Stimulated activated CD8-positive, alpha-beta memory T cell treated with anti-CD3 and anti-CD28 coated beads, Interleukin-4, amount 100 ng/mL, for 4 hours (primary cell): ENCODE measurements at places on chromosomes 16 and 17.

GRCh38 chr17:28173801-28174200 lies 131.3 kb downstream of the NLK start:
- DNase-seq, result no peak

GRCh38 chr16:31099860-31100638 lies 5.5 kb upstream of the VKORC1 start:
- no peak for DNase-seq

DNA sequence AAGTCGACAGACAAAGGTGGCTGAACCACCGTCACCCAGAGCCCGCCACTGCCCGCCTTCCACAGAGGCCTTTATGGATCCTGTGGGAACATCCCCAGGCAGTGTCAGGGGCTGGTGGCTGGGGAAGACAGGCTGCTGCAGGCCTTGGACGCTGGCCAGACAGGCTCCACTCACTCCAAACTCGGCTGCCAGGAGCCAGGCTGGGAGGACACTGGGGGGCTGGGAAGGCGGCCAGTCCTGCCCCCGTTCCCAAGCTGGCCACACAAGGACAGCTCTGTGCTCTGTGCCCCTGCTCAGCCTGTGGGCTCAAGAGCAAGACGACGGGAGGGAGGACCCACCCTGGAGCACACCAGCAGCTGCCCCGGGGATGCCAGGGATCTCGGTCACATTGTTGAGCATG lies 7.6 kb upstream of the LCAT start:
- DNase-seq, result no peak

- no peak for DNase-seq
Observed at GRCh38 chr16:86221085-86221484, 289.2 kb upstream of the FOXF1 start.

DNA sequence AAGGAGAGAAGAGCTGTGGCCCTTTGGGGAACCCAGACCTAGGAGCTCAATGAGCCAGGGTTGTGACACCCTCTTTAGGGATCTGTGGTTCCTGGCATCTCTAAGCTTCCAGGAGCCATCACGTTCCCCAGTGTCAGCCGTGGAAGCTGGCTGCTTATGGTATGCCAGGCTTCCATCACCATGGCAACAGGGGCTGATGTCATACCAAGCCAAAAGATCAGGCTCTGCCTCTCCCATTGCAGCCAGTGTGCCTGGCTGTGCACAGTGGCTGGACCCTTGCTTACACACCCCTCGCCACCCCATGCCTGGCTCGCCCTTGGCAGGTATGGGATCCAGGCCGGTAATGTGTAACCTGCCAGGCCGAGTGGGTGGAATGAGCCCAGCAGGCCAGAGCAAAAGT lies 91.1 kb downstream of the SSH2 start:
- no peak for DNase-seq

- no peak for DNase-seq
Observed at GRCh38 chr17:59026176-59026939, 80.3 kb downstream of the TRIM37 start.

DNA sequence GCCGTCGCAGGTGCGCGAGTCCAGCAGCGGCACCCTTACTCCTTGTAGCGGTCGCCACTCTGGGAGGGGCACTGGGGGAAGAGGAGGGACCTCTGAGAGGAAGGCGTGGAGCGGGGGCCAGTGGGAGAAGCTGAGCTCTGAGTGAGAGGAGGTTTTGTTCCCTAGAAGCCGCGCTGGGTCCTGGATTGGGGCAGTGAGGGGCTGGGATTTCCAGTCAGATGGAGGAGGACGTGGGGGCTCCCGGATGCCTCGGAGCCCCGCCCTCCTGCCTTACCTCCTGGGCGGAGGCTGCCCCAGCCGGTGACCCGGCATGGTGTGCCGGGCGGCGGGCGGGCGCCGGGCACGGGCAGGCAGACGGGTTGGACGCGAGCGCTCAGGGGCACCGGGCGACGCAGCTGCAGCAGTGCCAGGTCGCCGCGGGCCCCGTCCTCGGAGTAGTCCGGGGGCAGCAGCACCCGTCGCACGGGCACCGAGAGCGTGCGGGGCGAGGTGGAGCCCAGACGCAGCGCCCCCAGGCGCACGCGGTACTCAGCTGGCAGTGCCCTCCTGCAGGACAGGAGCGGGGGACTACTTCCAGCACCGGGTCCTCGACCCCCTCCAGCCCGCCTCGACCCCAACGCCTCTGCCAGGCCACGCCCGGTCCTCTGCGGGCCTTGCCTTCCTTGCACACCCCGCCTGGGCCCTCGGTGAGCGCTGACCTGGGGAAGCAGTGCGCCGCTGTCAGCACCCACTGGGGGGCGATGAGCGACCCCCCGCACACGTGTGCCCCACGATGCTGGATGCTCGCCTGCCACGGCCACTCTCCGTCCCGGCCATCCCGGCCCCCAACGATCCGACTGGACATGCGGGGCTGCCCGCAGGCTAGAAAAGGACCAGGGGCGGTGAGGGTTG lies 2.0 kb downstream of the PRSS33 start:
- no peak for DNase-seq

DNA sequence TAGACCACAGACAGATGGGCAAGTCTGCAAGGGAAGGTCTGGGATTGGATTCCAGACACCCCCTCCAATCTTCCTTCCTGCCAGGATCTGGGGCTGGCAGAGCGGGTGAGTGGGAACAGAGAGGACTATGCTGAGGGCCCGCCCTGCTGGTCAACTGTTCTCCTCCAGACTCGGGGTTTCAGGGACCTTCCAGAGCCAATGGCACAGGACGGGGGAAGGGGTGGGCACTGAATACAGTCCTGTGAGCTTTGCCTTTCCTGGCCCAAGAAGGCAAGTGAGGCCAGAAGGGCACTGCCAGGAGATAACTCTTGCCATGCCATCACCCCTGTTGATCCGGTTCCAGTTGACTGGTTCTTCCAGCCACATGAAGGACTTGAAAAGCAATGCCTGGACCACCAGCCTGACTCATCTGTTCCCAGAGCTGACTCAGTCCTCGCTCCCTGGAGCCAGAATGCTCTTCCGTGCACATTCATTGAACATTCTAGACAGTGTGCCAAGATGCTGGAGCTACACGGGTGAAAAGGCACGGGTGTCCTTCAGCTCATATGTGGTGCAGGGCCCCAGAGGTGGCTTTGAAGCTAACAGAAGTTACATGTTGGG lies 533 bp upstream of the MEFV start:
- DNase-seq, result no peak

- DNase-seq, result no peak
Observed at GRCh38 chr16:67191411-67191994, 452 bp upstream of the E2F4 start.

DNA sequence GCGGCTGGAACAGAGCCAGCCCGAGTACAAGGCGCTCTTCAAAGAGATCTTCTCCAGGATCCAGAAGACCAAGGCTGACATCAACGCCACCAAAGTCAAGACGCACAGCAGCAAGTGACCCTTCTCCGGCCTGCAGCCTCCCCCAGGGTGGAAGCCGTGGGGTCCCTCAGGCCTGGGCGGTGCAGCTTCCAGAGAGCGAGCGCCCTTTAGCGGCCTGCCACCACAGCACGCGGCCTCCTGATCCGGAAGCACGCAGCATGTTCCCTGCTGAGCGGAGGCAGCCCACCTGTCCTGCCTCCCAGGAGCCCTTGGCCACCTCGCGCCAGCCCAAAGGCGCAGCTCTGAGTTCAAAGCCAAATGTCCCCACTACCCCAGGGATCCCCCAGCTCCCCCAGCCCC lies 8.5 kb upstream of the MRPL58 start:
- DNase-seq, result no peak

DNA sequence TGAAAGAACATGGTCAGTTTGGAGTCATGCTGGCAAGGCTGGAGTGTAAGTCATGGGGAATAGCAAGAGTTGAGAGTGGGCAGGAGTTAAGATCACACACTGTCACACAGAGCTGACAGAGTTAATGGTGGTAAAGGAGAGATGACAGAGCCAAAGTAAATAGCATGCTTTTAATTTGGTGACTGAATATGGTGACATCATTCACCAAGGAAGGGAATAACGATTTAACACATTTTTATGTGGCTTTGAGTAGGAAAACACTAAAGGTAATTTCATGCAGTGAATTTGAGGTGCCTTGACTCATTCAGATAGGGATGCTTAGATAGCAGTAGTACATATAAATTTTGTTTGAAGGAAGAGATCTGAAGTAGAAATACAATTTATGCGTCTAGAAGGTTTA lies 42.1 kb downstream of the SYNRG start:
- DNase-seq, result no peak

- no peak for DNase-seq
Observed at GRCh38 chr17:28792877-28793661, 49.3 kb downstream of the TRAF4 start.

DNA sequence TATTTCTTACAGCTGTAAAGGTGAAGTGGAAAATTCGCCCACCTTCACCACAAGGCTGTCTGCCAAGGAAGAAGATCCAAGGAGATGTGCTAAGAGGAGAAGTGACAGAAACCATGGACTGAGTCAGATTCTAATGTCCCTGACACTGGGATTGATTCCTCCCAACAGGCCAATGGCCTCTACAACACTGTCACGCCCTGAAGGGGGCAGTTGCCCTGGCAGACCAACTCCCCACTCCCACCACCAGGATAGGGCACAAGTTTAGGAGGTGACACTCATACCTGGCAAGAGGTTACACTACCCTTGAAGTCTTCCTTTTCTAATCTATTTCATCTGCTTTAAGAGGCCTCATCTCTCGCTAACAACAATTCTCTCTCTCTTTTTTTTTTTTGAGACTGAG lies 16.1 kb downstream of the PIP4K2B start:
- DNase-seq, result no peak

GRCh38 chr16:703406-703805 lies 2.2 kb downstream of the FBXL16 start:
- no peak for DNase-seq

GRCh38 chr16:85716680-85717038 lies 27.9 kb upstream of the GINS2 start:
- DNase-seq, result no peak

- DNase-seq, result no peak
Observed at GRCh38 chr17:52201767-52202519, 43.4 kb upstream of the CA10 start.

- no peak for DNase-seq
Observed at GRCh38 chr17:34850023-34850422, 111.2 kb downstream of the CCT6B start.

- no peak for DNase-seq
Observed at GRCh38 chr16:86558355-86559193, 3.5 kb upstream of the MTHFSD start.

- no peak for DNase-seq
Observed at GRCh38 chr17:39996800-39997199, 16.2 kb downstream of the PSMD3 start.

DNA sequence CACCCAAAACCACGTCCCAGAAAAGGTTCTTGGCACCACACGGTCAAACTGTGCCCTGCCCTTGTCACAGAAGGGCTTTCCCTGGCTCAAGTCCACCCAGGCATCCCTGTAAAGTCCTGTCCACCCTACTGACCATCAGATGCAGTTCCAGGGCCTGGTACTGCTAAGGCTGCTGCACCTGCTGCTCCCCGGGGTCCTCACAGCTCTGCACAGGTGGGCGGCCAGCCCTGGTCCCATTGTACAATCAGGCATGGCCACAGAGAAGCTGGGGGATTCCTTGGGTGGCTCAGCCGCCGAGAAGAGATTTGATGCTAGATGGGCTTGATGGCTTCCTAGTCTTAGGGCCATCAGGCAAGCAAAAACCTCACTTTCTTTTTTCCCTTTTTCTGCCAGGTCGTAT lies 15.3 kb downstream of the ABCA3 start:
- no peak for DNase-seq

DNA sequence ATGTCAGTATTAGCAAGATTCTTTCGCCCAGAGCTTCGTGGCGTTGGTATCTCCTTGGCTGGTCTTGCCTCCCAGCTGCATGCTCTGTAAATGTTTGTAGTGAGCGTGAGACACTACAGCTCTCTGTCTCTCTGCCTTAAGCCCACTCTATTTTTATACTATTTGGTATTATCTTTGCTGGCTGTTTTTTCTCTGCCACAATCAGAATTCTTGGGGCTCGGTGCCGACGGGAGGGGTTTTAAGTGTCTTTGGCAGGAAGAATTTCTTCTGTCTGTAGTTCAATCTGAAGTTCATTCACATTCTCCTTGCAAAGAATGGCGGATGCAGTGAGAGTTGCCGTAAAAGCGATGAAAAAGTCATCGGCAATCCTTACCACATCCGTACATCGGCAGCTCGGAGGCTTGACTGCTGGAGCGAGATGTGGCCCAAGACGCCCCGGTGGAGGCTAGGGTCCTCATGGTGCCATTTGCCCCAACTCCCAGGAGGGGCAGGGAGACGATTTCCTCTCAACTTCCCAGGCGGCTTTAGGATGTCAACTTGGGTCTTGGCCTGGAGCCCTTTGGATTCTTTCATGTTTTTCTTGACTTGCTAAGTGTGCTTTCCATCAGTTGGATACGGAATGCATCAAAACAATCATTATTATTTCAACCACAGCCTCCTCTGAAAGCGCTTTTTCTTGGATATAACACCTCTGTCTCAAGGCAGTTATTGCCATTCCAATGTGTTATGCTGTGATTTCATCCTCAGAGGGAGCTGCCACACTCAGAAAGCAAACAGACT lies 132.3 kb upstream of the SDK2 start:
- DNase-seq, result no peak

- DNase-seq, result no peak
Observed at GRCh38 chr16:87076950-87077749, 240.0 kb downstream of the C16orf95 start.

DNA sequence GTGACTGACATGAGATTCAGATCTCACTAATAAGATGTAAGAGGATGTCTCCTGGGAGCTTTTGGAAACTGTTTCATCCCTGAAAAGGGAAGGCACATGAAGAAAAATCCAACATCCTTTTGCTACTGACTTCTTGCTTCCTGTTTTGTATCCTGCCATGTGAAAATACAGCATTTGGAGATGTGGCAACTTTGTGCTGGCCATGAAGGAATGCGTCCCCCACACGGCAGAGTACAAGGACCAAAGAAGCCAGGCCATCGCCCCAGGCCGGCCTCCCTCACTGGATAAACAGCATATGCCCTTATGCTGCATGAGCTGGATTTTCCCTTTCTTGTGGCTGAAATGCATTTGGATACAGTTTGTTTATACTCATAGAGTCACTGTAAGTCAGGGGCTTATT lies 5.5 kb upstream of the HASPIN start:
- DNase-seq, result no peak

DNA sequence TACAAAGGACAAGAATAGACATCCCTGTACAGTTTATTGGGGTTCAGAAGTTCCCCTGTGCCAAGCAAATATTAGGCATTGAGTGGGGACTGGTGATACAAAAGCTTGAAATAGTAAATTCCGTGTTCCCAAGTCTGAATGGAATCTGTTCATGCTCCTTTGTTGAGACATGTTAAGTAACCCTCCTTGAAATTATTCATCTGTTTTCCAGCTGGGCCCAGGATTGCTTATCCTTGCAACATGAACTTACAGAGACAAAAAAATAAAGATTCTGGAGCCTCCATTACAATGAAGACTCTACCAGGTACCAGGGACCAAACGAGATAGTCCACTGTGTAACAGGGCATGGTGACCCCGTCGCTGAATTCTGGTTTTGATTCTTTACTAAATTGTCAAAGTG lies 6.1 kb upstream of the CCL8 start:
- DNase-seq, result no peak

GRCh38 chr16:81296631-81297030 lies 18.1 kb upstream of the GAN start:
- DNase-seq, result no peak

- DNase-seq, result no peak
Observed at GRCh38 chr17:7213895-7214299, 5.7 kb downstream of the DLG4 start.

- no peak for DNase-seq
Observed at GRCh38 chr17:4721203-4722135, 9.8 kb upstream of the MED11 start.

- DNase-seq, result no peak
Observed at GRCh38 chr17:37648555-37648954, 5.3 kb upstream of the DDX52 start.

- DNase-seq, result no peak
Observed at GRCh38 chr17:4488989-4489595, 9.6 kb upstream of the SPNS2 start.
